NCI-H1930 (cell line): ENCODE measurements at places on chromosomes 6 and 20.
A peak's percentile ranks its signal among the peaks of the same experiment; 100 is the strongest.

- DNase-seq: no peak
These were observed 52.7 kb upstream of the PTGIS start for GRCh38 chr20:49620364-49621240.

DNA sequence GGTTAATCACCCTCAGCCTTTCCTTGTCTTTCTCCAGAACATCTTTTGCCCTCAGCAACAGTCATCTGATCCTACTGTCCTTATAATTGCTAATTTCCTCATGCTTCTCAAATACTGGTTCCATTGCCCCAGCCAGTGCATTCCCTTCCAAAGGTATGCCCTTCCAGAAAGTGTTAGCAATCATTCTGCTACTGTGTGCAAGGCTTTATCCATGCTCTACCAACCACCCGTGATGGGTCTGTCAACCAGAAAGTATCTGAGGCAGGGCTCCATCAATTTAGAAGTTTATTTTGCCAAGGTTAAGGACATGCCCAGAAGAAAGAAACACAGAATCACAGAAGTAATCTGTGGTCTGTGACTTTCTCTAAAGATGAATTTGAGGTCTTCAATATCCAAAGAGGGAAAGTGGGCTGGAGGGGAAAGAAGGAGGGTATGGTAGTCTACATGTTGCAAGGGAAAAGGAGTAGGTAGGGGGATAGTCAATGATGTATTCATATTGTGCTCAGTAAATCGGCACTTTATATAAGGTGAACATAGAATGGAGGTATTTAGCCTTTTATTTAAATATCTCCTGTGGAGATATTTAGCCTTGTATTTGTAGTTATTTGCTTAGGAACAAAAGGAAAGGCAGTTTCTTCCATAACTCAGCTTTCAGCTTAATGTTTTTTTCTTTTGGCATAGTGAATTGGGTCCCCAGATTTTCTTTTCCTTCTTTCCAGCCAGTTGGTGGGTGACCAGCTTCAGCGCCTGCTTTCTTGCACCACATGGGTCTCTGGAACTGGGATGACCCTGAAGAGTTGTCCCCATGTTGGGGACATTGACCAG is 35.2 kb upstream of the PAQR8 start:
- DNase-seq: no peak

- peak; percentile 15 for DNase-seq
These were observed 73.3 kb downstream of the OTOR start for GRCh38 chr20:16821211-16822089.

DNA sequence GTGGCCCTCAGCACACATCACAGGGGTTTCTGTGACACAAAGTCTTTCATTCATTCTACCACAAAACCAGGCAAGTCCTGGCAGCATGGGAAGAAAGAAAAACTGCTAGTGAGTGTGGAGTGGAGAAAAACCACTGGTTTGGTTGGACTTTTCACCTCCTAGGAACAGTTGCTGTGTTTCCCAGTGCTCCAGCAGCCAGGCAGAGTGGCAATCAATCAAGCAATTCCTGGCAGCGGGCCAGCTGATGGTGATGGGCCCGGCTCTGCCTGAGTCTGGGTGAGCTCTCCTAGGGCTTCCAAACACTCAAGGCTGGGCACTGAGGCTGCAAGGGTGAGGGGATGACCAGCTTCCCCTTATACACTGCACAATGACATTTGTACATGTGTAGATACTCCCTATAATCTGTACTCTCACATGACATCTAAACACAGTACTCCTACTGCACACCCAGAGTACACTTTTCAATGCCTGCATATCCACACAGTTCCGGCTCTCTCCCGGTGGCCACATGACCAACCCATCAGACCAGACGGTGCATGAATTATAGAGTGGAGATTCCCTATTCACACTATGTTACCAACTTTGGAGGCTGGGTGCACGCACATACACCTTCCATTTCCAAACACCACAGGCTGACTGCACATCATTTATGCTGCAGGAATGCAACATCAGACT is 156.6 kb downstream of the UNC5CL start:
- DNase-seq: no peak

DNA sequence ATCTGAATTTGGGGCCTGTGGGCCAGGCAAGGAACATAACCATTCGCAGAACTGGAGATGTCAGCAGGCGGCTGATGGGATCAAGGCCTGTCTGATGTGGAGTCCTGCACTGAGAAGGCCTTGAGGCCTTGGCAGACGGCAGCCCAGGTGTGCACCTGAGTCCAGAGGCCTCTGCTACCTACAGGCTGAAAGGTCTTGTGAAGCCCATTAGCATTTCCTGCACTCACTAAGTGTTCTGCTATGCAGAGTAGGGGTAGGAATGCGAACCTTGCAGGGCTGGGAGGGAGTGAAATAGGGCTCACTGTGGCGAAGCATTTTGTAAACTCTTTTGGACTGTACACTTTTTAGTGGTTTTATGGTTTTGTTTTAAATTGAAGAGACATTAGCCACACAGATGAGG is 48.3 kb upstream of the RNF24 start:
- DNase-seq: no peak

DNA sequence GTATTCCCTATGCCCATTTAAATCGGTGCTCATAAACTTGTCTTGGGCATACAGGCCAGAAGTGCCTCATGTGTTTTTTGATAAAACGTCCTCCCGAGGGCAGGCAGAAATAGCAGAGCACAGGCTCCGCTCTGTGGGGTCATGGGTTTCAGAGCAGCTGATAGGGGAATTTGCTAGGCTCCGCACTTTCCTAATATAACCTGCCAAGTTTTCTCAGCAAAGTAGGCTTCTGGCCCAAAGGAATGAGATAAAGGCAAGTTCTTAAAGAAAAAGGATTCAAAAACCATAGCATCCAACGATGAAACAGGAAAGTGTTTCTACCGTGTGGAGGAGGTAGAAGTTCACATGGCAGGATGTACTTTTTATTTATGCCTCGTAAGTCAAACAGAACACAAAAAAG is 69.8 kb upstream of the RALGAPA2 start:
- no peak for DNase-seq

- peak; percentile 72 for DNase-seq
These were observed 31.7 kb upstream of the TBPL1 start for GRCh38 chr6:133921249-133921859.

DNA sequence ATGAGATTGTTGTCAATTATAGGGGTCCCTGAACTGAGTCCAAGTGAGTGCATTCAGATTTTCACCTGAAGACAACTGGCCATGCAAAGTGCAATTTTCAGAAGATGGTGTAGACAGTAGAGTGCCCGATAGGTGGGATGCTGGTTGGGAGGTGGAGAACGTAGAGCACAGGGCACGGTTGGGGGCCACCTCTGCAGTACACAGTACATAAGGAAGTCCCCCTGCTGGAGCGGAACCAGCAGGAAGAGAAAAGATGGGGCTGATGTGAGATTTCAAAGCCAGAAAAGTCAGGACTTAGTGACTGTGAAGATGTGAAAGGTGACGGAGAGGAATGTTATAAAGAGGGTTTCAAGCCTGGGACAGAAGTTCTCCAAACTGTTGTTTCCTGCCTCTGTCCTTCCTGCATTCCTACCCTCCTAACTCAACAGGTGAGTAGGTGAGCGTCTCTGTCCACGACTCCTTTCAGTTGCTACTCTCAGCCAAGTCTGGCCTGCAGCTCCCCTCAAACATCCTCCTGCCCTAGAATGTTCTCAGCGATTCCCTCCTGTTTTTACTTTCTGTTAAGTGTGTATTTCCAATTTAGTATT is 330.8 kb downstream of the PRL start:
- DNase-seq: no peak

DNA sequence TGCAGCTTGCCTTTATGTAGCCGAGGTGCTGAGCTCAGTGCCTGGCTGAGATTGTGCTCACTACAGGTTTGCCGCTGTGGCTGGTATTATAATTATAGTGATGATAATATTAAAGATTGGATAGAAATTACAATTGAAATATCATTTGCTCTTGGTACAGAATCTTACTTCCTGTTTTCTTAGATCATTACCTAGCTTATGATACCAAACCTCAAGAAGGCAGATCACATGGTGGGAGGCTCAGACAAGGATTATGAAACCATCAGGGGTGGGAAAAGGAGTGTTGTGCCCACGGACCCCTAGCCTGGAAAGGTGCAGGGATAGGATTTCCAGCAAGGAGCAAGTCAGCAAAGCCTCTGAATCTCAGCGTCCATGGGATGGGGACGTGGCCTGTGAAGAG is 70.6 kb downstream of the IGF2R start:
- DNase-seq: no peak

DNA sequence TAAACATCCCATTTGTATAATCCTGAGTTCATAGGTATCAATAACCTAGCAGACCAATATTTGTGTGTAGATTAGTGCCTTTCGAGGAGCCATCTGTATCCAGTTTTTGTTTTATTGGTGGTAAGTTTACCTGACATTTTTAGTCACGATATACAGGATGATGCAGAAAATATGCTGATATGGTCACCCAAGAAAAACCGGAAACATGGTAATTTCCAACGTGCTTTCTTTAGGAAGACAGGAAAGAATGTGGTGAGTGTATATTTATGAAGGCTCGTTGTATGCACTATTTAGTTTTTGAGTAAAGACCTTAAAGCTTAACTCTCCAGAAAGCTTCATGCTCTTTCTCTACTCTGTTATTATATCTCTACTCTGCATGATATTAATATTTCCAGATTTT is 180.2 kb upstream of the PHACTR1 start:
- DNase-seq: no peak

DNA sequence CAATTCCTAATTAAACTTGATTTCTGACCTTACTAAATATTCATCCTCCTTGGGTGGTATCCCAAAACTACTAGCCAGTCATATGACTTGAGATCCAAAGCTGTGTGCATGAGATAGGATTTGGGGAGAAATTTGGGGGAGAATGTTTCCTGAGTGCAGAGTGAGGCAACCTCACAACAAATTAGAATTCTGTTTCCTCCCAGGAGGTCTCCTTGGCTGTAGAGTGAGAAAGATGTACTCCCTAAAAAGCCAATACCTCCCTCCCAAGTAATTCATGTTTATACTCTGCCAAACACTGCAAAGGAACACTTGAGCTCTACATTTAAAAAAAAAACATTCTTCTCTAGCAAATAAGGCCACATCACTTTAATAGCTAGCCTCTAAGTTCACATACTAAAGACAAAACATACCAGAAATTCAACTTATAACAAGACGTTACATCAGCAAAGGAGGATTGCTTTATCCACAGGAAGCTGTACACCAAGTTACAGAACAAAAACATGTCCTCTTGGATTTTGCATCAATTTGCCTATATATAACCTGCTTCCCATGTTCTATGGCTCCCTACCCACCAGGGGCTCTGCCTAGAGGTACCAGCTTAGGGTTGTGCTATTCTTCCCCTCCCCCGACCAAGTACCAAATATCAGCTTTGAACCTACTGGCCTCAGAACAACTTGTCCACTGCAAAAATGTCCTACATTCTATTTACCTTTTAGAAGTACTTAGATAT is 15.4 kb upstream of the TMEM30A start:
- no peak for DNase-seq

DNA sequence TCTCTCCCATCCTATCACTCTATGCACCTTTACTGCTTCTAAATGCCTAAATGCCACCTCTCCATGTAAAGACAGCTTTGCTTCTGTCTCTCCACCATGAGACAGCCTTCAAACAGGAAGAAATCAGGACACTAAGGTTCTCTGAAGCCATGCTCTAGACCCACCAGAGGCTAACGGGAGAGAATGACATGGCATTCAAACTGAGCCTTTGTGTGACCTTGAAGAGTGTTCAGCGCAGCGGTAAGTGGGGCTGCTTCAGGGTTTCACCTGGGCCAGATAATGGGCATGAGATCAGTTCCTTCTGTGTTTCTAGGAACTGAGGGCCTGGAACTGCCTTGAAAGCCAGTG is 20.1 kb downstream of the FAM50B start:
- DNase-seq: no peak

- no peak for DNase-seq
These were observed 35.3 kb upstream of the CDKN1A start for GRCh38 chr6:36642913-36643817.

GRCh38 chr20:53789989-53790675 is 196.5 kb upstream of the ZNF217 start:
- no peak for DNase-seq

DNA sequence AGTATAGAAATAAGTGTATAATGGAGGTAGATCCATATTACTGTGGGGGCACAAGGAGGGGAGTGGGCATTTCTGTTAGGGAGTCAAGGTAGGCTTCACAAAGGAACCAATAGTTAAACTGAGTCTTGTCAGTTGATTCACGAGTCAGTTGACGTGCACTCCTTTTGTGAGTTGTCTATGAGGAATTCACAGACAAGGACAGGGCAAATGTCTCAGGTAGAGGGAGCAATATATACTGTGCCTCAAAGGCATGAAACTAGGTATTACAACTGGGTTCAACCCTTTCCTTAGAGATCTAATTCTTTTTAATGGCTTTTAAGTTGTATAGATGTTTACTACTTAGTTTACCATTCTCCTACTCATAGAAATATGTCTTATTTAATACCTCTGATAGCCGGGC is 11.0 kb downstream of the TMEM14C start:
- no peak for DNase-seq

- DNase-seq: no peak
These were observed 128.3 kb upstream of the TBX18 start for GRCh38 chr6:84892671-84893070.

GRCh38 chr20:10105046-10105445 is 70.3 kb downstream of the ANKEF1 start:
- DNase-seq: peak; percentile 69

- DNase-seq: no peak
These were observed 100.8 kb downstream of the GRM4 start for GRCh38 chr6:34044945-34045595.

GRCh38 chr6:56484669-56485068 is 158.0 kb downstream of the DST start:
- no peak for DNase-seq

DNA sequence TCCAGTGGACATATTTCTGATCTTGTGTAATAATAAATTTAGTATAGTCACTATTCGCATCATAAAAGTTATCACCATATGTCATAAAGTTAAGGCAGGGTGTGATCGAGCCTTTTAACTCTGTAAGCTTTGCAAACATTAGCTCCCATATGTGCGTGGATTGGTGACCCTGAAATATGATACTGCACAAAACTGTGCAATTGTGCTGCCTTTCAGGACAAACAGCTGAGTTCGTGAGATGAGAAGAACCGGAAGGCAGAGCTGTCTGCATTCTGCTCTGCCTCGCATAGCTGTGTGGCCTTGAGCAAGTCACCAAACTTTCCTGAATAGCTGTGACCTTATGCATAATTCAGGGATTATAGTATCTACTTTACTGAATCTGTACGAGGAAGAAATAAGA is 3.2 kb upstream of the PLEKHG1 start:
- no peak for DNase-seq

DNA sequence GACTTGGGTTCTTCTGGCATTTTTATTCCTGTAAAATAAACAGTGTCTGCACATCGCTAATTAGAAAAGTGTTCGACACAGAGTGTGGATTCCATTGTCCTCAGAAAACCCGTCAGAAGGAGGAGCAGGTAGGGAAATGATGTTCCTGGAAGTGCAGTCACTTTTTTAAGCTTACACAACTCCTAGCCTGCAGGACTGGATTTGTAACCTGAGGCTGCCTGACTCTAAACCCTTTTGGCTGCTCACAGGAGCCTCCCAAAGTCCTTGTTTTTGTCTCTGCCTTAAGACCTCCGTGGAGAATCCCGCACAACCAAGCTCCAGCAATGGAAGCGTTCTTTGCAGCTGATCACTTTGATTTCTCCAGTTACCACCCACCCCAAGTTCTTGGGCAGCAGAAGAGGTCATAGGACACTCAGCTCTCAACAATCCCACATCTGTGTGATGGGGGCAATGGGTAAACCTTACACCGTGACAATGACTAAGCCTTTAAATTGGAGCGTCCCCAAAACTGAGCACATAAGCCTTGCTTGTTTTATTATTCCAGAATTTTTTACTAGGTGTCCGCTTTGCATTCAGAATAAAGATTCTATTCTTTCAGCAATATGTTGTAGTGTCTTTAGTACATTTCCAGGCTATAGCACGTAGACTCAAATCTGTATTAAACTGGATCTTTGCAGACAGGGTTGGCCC is 227.9 kb downstream of the TBXT start:
- DNase-seq: no peak
